Stimulated activated naive CD4-positive, alpha-beta T cell treated with Interleukin-2 at 50 U/mL for 16 hours (primary cell): ENCODE measurements at places on chromosomes 12 and 14.

GRCh38 chr12:106753526-106753925, 21.0 kb upstream of the RIC8B start:
- peak; percentile 31 for DNase-seq

DNA sequence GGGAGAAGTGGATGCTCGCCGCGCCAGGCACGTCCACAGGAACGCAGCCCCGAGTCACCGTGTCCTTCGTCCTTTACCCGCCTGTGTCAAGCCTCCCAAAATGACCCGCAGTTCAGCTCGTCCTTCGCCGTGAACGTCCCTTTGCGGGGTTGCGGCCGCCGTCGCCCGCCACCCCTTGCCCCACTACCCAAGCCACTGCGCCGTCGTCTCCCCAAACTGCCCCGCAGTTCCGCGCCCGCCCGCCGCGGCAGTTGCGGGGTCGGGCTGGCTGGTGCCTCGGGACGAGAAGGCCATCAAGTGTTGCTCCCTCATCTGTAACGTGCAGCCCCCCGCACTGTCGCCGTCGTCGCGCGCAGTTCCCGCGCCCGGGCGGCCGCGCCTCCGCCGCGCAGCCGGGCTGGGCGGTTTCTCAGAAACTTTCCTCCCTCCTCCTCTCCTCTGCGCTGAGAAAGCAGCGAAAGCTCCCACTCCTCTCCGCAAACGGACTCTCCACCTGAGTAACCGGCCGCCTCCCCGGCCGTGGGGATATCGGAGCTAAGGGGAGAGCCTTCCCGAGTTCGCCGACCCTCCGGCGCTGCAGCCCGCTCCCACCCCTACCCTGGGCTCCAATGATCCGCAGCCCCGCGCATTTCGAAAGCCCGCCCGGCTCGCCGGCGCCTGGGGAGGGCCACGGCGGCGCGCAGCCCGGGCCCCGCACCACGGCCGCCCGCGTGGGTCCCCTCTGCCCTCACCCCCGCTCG, 6.7 kb downstream of the CDKN1B start:
- DNase-seq: peak; percentile 41

DNA sequence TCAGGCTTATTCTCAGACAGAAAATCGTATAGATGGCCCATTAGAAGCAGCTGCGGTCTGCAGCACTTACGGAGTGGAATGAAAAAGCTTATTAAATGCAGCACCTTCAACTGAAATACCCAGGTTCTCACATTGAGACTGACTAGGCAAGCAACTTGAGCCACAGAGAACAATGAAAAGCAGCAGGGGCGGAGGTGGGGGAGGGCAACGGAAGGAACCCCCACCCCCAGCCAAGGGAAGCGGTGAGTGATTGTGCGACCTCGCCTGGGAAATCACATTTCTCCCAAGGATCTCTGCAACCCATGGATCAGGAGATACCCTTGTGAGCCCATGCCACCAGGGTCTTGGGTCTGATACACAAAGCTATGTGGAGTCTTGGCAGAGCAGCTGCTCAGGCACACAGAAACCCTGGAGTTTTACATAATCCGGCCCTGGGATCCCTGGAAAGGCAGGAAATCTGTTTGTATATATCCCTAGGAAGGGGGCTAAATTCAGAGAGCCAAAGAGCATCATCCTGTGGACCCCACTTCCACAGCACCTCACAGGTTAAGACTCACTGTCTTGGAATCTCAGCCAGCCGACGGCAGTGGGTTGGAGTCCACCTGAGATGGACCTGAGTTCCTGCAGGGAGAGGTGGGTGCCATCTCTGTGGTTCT, 38.1 kb downstream of the PZP start:
- DNase-seq: no peak

GRCh38 chr14:101174980-101175606, 271.6 kb upstream of the RTL1 start:
- no peak for DNase-seq

- no peak for DNase-seq
These were observed 21.2 kb upstream of the SMCO2 start for GRCh38 chr12:27425306-27425705.

DNA sequence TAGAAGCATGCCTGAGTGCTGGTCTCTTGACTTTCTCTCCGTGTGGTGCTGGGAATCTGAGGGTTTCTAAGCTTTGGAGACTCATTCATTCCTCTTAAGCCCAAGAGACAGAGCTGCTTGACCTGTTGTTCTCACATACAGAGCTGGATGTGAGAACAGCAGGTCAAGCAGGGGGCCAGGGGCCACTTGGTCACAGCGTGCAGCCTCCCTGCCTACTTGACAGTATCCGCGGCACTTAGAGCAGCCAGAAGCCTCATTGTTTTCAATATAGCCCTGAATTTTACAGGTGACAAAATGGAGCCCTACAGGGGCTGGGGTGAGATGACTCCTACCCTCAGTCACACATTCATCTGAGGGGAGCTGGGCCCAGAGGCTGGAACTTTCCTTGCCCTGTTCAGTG, 88.9 kb downstream of the ESRRB start:
- no peak for DNase-seq

GRCh38 chr14:70616646-70617045, 16.2 kb upstream of the MED6 start:
- DNase-seq: no peak

DNA sequence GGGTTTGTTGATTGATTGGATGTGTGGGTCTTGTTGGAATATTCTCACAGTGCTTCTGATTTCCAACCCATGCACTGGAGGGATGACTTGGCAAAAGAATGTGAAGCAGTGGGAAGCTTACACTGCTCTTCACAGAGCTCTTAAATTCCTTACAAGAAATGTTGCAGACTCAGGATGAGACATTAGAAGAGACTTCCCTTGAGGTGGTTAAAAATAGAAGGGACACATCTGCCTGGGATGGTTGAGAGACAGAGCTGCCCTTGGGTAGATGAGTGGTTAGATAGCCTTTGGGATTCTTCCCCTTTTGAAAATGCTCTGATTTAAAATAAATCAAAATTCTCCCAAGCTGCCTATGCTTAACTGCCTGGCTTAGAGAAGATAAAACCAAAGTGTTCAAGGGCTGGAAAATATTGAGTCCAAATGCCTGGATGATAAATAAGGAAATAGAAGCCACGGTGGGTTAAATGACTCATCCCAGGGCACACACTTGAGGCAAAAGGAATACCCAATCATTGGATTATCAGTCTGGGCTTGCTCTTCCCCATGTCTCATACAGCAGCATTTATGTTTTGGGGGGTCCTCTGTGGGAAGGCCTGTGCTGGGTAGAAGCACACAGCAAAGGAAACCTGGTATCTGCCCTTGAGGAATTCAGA, 264.3 kb downstream of the AKAP6 start:
- no peak for DNase-seq

GRCh38 chr14:54098536-54098935, 141.9 kb upstream of the BMP4 start:
- no peak for DNase-seq

DNA sequence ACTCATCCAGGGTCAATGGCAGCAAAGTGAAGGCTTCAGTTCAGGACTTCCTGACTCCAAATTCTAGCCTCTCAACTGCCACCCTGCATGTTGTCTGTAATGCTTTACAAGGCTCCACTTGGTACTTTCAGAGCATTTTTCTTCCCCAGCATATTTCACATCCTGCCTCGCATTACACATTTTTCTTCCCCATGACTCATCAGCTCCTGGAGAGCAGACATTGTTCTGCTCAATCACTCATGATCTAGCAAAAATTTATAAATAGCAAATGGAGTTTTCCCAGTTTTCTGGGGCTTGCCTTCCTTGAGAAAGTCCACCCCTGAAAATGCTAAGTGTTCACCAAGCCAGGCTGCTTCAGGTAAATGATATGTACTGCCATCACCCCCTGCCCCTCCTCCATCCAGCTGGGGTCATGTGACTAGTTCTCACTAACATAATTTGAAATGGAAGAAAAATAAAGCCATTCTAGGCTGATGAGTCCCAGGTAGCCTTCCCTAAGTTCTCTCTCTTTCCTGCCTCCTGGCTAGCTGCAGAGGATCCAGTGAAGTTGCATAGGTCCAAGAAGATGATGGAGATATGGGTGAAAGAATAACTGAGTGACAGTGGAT, 69.4 kb downstream of the ARMH4 start:
- DNase-seq: no peak

DNA sequence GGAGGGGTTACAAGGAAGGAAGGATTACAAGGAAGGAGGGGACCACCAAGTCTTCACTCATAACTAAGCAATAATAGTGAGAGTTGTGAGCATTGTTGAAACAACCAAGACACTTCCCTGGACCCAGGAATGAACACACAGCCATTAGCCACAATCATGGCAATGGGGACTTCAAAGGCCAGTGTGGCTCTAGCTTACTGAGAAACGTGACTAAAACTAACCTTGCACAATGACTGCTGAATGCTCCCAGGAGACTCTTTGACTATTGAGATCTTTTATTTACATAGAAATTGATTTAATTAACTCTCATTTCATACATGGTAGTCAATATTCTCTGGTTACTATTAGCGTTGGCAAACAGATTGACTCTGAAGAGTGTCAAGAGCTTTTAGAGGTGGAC, 263.0 kb upstream of the SOX5 start:
- no peak for DNase-seq

DNA sequence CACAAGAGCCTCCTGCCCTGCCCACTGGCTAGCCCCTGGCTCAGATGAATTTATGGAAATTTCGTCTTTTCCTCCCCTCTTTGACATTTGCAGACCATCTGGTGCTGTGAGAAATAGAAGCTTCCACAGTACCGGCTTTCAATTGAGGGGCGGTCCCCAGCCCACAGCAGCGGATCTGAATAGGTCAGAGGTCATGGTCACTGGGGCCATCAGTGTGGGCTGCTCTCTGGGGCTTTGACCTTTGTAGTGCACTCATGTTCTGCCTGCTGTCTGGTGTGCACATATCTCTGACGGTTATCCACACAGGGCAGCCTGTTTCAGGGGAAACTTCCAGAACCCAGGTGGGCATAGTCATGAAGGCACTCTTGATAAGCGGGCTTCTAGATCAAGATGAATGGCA, 2.5 kb upstream of the RFLNA start:
- no peak for DNase-seq

DNA sequence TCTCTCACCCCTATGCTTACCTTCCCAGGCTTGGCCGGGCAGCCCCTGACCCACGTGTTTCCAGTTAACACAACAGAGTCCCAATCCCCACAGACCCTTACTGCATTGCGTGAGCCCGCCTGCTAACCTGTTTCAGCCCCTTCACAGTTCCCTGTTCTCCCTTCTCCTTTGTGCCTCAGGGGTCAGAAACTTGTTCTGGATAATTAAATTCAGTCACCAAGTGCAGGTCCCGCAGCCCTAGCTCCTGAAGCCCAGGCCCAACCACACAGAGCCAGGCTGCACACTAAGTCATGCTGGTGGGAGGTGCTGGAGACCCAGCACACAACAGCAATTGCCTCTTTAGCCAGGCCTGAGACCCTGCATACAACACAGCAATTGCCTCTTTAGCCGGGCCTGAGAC, 9.6 kb downstream of the ISM2 start:
- DNase-seq: no peak

DNA sequence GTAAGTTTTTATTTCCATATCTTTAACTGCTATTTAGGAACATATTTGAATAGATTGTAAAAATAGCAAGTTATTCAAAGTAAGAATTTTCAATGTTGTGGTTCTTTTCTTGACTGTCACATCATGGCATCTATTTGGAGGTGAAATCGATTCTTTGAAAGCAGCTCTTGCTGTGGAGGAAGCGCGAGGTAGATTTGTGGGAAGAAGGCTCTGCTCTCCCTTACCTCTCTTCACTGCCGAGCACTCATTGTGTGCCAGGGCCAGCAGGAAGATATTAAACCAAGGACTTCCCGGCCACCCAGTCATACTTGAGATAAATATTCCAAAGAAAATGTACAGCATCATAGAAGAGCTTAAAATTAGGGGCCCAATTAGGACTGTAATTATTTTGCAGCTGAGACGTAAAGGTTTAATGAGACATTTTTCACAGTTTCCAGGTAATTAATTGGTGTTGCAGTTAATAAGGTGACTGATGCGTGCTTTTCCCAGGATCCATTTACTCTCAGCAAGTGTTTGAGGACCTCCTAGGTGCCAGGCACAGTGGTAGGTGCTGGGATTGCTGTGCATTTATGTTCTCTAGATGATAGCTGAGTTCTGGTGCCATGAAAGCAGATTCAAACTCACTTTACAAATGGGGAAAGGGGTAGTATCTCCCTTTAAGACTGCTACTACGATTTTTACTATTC, 89.2 kb upstream of the DYNC1H1 start:
- no peak for DNase-seq

- peak; percentile 51 for DNase-seq
These were observed 136.5 kb upstream of the MYL2 start for GRCh38 chr12:111056618-111057521.

- no peak for DNase-seq
These were observed 175.9 kb upstream of the C14orf180 start for GRCh38 chr14:104403421-104404220.

DNA sequence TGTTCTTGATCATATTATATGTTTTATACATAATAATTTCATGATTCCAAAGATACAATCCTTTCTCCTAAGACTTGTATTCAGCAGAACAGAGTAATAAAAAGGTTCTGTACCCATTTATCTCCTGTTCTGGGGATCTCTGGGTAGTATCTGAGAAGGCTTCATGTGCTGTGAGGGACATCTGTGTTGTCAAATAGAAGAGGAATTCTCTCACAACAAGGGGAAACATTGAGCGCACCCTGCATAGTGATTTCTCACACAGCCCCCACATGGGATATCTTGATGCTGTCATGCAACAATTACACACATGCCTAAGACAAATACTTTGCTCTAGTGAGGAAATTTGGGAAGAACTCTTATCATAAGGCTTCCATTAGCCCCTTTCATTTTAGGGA, 101.8 kb upstream of the ATF1 start:
- no peak for DNase-seq

GRCh38 chr12:106913456-106913855, 42.3 kb upstream of the TMEM263 start:
- DNase-seq: no peak

- DNase-seq: no peak
These were observed 150.6 kb upstream of the HMGA2 start for GRCh38 chr12:65673732-65674131.

GRCh38 chr12:27523305-27523641, 733 bp upstream of the PPFIBP1 start:
- DNase-seq: no peak

- DNase-seq: no peak
These were observed 8.0 kb downstream of the NAB2 start for GRCh38 chr12:57096748-57097553.

- DNase-seq: no peak
These were observed 10.3 kb downstream of the KCTD10 start for GRCh38 chr12:109466821-109467220.

DNA sequence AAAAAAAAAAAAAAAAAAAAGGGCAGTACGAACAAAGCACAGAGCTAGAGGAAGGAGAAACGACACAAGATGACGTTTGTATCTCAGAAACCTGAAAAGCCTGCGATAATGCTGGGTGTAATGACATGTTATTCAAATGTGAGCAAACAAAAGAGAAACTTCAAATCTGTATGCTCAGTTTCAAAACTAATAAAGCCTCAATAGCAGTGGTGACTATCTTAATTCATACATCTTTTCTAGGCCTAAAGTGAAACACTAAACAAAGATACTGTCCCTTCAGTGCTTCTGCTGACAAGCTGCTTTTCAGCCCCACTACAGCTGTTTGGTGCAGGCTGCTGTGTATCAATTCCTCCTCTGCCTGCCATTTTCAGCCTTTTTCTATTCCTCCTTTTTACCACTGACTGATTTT, 15.8 kb downstream of the ITPR2 start:
- no peak for DNase-seq

- DNase-seq: no peak
These were observed 7.8 kb upstream of the MTERF2 start for GRCh38 chr12:106994579-106995220.

GRCh38 chr14:66746316-66747006, 238.5 kb downstream of the GPHN start:
- no peak for DNase-seq
